ENCODE measurements at places on chromosomes 4 and X.

GRCh38 chr4:32136081-32136787 lies 1416.1 kb downstream of the PCDH7 start:
- DNase-seq: no peak

DNA sequence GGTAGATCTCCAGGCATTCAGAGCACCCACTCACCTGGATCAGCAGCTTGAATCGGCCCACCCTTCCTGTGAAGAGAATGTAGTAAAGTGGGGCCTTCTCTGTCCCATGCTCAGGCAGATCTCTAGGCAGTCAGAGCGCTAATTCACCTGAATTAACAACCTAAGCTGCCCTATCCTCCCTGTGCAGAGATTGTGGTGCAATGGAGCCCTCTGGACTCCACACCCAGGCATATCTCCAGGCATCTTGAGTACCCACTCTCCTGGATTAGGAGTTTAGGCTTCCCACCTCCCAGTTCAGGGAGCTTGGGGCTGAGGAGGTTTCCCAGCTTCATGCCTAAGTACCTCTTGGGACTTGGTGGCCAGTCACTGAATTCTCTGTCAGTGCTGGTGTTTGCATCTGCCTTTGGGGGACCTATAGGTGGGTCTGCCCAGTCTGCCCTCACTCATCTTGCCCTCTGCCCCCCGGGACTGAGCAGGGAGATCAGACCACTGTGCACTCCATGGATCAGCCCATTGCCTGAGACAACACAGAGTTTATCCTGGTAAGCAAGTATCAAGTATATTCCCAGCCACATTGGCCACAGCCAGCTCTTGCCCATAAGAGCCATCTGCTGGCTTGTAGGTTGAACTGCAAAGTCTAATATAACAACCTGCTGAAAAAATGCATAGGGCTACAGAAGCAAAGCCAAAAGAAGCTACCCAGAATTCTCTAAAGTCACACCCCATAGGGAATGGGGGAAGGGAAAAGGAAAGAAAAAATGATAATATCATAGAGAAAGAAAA lies 372.9 kb downstream of the KLHL13 start:
- DNase-seq: no peak

DNA sequence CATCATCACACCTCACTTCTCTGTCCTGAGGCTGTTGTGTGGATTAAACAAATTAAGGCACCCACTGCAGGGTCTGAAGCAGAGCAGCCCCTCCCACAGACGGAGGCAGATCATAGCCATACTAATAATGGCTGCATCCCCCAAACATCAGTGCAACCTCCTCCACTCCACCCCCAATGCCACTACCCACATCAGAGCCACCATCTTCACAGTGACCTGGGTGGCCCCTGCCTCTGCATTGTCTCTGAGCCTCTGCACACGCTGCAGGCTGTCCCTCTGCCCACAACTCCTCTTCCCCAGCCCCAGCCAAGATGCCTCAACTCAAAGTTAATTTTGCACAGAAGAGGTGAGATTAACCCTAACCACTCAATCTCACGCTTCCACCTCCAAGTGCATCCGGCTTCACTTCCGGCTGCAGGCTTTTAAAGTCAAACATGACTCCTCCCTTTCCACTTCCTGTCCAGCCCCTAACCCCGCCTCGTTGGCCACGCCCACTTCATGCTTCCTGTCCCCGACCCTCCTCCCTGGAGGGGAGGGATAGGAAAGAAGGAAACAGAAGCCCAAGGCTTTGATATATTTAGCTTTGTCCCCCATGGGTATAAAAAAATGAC lies 22.7 kb downstream of the JAKMIP1 start:
- DNase-seq: no peak

DNA sequence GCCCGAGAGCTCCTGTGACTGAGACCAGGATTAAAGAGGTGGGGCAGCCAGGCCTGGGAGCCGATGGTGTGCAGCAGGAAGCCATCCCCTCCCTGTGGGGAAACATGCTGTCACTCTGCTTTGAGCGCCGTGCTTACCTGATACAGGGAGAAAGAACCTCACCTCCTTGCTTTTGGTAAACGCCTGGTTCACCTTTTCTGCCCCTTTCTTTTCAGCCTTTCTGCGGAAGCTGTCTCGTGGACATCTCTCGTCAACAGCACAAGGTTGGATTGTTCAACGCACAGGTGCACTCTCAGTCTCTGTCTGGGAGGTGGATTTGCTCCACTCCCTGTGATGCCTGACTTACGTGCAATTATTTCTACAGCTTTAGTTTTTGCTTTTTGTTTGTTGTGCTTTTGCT lies 12.0 kb downstream of the ZFYVE28 start:
- no peak for DNase-seq

DNA sequence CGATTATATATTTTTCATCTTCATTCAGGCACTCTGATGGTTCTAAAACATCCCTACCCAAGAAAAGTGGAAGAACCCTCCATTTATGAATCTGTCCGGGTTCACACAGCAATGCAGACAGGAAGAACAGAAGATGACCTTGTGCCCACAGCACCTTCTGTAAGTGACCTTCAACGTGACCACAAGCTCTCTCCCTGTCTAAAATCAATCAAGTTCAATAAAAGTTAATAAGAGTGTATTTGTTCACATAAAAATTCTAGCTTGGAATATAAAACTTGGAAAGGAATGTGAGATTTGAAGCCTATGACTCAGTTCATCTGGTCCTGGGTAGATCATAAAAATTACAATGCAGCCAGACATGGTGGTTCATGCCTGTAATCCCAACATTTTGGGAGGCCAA lies 36.6 kb downstream of the DAPP1 start:
- DNase-seq: no peak

DNA sequence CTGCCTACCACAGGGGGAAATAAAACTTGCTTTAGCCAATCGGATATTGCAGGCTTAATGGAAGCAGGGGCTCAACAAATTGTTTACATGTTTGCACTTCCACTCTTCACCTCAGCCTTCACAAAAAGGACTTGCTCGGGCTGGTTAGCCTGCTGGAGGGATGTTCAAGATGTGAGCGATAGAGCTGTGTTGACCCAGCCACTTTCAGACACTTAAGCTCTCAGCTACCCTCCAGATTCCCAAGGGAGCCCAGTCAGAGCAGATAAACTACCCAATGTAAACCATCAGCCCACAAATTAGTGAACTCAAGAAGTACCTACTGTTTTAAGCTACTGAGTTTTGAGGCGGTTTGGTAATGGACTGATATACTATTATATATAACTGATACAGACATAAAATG lies 508.4 kb upstream of the FTHL17 start:
- peak; percentile 7 for DNase-seq

DNA sequence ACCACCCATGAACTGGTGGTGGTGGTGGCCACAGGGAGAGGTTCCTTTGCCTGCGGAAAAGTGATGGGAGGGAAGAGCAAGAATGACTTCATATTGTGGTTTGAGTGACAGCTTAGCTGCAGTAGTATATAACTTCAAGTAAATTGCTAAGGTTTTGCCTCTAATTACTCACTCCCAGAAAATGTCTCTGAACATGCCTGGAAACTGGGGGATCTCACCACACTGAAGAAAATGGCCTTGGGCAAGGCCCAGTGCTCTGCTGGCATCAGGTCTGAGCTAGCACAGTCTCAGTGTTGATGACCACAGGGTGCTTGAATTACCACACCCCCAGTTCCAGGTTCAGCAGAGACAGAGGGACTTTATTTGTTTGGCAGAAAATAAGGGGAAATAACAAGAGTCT lies 2085.4 kb downstream of the ARAP2 start:
- no peak for DNase-seq

DNA sequence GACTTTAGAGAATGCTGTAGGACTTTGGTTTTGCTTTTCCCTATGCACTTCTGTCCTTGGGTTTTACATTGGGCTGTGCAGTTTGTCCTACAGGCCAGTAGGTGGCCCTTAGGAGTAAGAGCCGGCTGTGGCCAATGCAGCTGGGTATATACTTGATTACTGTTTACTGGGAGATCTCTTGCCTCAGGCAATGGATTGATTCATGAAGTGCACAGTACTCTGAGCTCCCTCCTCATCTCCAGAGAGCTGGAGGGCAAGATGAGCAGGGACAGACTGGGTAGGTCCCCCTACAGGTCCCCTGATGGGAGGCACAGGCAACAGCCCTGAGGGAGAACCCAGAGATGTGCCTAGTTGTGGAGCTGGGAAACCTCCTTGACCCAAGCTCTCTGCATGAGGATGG lies 103.8 kb upstream of the QRFPR start:
- DNase-seq: no peak

DNA sequence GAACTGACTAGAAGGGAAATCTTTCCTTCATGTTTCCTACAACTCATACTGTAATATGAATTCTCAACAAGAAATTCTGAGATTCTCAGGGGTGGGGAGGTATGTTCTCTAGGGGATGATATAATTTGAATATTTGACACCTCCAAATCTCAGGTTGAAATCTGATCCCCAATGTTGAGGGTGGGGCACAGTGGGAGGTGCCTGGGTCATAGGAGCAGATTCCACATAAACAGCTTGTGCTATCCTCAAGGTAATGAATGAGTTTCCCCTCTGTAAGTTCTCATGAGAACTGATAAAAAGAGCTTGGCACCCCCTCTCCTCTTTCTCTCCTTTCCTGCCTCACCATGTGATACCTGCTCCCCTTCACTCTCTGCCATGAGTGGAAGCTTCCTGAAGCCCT lies 21.5 kb downstream of the FBXW7 start:
- no peak for DNase-seq

DNA sequence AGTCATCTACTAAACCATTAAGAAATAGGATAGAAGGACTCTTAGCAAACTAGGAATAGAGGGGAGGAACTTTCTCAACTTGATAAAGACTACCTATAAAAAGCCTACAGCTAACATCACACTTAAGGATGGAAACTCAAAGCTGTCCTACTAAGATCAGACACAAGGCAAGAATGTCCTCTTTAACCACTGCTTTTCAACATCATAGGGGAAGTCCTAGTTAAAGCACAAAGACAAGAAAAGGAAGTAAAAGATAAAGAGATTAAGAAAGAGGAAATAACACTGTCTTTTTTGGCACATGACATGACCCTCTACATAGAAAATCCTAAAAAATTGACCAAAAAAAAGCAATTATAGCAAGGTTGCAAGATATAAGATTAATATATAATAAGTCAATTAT lies 136.6 kb downstream of the FBXW7 start:
- no peak for DNase-seq

DNA sequence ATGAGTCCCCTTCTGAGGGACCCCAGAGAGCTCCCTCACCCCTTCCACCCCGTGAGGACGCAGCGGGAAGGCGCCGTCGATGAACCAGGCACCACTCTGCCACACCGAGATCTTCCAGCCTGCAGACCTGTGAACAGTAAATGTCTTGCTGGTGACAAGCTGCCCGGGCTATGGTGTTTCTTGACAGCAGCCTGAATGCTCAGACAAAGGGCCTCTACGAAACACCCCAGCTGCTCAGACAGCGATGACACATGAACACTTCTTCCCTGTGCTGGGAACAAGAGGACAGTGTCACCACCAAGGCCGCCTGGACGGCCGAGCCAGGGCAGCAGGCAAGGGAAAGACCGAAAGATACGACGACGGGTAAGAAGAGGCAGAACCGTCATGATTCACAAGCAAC lies 30.6 kb upstream of the GTPBP6 start:
- DNase-seq: no peak

DNA sequence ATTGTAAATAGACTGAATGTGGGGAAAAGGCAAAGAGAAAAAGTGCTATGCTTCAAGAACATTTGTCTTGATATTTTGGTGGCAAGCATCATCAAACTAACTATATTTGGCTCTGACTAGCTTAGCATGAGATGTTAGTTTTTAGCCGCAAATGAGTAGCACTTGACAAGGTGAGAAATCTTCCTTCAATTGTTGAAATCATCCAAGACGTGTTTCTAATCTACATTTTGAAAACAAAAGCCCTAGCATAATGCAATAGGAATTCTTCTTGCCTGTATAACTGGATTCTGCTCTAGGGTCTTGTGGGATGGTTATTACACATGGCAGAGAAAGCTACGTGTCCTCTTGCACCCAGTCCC lies 92.5 kb downstream of the SORBS2 start:
- no peak for DNase-seq

GRCh38 chrX:38664285-38664684 lies 102.9 kb downstream of the TSPAN7 start:
- DNase-seq: no peak

- DNase-seq: no peak
Measured at GRCh38 chr4:105808750-105809041, 86.6 kb upstream of the NPNT start.

DNA sequence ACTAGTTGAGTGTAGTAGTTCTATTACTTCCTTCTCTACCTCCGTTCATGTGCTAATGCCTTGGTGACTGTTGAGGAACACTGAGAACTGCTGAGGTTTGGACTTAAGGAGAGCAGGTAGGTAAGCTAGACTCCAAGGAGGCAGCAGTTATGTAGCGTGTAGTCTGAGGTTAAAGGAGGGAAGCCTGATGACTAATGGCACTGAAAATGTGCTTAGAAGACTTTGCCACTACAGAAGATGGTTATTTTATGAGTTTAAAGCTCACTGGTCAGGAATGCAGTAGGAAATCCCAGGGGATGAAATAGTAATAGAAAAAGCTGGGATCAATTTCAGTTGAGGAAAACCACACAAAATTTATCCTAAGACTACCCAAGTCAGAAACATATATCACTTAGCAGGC lies 1077.3 kb downstream of the RAPGEF2 start:
- DNase-seq: no peak

- no peak for DNase-seq
Measured at GRCh38 chr4:3291411-3291968, 1.3 kb upstream of the RGS12 start.

GRCh38 chr4:9971711-9972110 lies 49.6 kb downstream of the SLC2A9 start:
- peak; percentile 25 for DNase-seq

- no peak for DNase-seq
Measured at GRCh38 chrX:40145923-40146261, 48.1 kb upstream of the BCOR start.

DNA sequence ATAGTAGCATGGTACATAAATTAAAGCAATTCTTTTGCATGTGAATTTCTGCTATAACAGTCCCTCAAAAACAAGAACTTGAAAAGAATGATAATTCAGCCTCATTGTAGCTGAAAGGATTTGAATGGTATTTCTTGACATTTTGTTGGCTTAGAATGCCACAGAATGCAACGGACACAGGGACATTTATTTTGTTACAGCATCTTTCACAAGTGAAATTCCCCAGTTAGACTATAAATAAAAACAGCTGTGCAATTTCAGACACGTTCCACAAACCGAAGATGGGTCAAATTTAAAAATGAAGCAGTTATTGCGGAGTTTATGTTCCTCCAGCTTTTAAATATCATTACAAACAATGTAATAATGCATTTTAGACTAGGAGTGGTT lies 82.8 kb upstream of the AMELX start:
- no peak for DNase-seq

- no peak for DNase-seq
Measured at GRCh38 chr4:90603540-90603939, 476.3 kb downstream of the CCSER1 start.

DNA sequence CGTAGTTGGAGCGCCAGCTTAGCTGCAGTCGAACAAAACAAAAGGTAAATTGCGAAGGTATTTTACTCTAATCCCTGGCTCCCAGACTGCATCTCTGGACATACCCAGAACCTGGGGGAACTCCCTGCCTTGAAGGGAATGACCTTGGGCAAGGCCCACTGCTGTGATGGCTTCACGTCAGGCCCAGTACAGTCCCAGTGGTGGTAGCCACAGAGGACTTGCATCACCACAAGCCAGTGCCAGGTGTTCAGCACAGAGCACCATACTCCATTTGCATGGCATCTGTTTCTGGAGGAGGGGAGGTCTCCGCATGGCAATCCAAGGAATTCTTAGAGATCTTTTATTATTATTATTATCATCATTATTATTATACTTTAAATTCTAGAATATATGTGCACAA lies 5.6 kb downstream of the ETDA start:
- no peak for DNase-seq

All from NCI-H1930 (cell line).